ENCODE measurements at places on chromosomes 7 and 10.

DNA sequence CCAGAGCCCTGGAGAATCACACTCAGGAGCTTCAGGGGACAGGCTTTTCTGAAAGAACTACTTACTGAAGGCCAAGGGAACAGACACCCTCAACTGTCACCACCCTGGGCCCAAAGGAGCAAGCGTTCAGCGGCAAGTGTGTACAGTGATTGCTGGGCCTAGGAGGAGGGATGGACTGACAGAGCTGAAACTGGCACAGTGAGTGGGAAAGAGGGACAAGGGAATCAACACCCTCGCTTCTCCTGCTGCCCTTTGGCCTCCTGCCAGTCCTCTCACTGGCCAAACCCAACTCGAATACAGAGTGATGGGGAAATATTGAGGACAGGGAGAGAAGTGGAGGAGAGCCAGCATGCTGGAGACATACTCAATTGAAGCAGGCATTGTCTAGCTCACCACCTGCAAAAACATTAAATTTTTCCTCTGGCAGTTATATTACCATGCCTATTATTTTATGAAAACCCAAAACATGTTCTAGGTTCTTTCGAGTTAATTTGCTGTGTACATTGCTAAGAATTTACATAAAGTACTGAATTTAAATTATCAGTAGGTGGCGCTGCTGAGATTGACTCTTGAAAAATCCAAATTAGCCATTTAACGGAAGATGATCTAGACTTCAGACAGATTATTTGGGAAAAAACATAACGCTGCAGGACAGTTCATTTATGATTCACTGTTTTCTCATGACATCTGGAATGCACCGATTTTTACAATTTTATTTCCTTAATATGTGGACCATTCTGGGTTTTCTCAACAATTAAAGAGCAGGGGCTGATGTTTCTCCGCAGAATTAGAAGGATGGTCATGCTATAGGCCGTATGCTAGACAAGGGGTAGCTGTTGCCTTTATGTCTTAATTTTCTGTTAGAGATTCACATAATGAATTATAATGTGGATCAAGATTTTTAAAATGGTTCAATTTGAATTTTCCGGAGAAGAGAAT, 14.7 kb upstream of the TMEM236 start:
- DNase-seq = no peak

DNA sequence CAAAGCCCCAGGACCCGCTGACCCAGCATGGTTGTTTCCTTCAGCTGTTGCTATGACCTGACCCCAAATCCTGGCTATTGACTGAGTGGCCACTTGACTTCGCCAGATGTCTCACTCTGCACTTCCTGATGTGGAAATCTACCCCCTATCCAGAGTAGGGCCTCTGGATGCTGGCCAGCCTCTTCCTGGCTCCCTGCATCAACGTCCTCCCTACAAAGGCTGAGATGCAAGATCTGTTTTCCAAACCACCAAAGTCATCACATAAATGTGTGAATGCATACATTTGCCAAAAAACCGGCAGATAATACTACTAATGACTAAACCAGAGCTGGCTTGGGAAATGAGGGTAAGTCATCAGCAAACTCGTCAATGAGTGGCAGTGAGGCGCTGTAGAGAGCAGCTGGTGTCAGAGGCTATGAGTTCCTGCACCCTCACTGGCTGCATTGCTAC, 70.4 kb downstream of the PYROXD2 start:
- no peak for DNase-seq

DNA sequence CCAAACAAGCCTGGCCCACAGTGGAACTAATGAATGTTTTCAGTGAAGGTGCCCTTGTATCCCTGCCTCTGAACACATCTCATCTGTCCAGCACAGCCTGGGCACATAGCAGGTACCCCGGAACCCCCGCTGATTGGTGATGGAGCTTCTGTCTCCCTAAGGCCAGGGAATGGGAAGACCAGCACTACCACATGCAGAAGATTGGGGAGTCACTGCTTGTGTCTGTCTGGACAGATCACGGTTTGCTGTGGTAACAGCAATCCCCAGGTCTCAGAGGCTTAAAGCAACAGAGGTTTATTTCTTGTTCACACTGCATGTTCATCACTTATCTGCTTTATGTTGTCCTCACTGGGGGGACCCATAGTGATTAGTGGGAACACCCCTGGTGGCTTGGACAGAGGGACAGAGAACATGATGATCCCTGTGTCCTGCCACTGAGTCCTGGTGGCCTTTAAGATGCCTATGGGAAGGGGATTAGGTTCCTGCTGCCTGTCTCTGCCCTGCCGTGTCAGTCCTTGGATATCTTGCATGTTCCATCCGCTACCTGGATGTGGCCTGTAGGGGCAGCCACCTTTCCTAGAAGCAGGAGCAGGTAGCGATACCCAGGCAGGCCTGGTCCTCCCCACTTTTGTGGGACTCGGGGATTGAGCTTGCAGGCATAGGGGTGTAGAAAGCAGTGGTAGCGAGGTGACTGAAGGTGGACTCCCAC, 3.6 kb downstream of the TSPAN14 start:
- no peak for DNase-seq

- DNase-seq = no peak
These were observed 64.6 kb upstream of the LRRN3 start for GRCh38 chr7:111026343-111026742.

- DNase-seq = no peak
These were observed 49.0 kb upstream of the STK17A start for GRCh38 chr7:43533801-43534479.

Measured in cerebellar nuclear complex (tissue), 1 donor.